ENCODE measurements at places on chromosomes 7 and 10.
A peak's percentile ranks its signal among the peaks of the same experiment; 100 is the strongest.

DNA sequence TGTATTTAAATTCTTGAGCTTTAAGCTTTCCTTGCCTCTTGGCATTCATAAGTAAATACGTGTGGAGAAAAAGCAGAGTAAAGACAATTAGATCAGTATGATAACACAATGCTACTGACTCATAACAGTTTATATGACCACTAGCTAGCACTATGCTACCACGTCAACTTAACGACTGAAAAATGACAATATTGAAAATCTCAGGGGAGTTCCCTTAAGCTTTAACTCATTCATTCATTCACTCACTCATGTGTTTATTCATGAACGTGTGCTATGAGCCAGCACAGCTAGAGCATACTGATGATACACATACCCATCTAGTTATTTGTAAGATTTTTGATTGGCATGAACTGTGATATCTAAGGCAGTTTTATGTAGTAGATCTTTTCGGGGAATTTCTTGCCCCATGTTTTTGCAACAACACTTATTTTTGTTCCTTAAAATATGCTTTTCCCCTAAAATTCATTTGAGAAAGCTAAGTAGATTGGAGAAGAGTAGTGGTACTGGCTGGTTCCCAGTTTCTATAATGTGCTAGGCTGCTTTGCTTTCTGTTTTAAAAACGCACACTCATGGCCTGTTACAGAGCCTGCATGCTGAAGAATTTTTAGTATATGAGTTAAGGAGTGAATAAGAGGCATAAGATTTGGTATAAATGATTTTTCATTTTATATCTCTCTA, 57.4 kb upstream of the ACBD5 start:
- DNase-seq = no peak

- no peak for DNase-seq
These were observed 338.7 kb upstream of the LRRTM3 start for GRCh38 chr10:66586897-66587679.

DNA sequence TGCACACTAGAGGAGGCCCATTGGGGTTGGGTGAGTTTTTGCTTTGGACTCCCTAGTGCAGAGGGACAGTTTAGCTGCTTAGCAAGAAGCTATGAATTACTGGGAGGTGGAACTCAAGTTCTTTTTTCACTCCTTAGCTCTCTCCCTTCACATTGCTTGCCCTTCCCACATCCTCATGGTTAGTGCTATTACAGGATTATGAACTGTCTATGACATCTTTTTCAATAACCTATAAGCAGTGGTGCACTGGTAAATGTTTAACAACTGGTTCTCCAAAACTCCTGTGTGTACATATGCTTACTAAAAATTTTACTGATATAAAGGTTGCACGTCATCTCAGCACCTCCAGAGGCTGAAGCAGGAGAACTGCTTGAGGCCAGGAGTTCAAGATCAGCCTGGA, 6.2 kb downstream of the SSMEM1 start:
- DNase-seq = no peak

- DNase-seq = peak; percentile 41
These were observed 51.4 kb upstream of the SCIN start for GRCh38 chr7:12518920-12519681.

GRCh38 chr7:125241548-125241947, 311.9 kb upstream of the POT1 start:
- DNase-seq = no peak

DNA sequence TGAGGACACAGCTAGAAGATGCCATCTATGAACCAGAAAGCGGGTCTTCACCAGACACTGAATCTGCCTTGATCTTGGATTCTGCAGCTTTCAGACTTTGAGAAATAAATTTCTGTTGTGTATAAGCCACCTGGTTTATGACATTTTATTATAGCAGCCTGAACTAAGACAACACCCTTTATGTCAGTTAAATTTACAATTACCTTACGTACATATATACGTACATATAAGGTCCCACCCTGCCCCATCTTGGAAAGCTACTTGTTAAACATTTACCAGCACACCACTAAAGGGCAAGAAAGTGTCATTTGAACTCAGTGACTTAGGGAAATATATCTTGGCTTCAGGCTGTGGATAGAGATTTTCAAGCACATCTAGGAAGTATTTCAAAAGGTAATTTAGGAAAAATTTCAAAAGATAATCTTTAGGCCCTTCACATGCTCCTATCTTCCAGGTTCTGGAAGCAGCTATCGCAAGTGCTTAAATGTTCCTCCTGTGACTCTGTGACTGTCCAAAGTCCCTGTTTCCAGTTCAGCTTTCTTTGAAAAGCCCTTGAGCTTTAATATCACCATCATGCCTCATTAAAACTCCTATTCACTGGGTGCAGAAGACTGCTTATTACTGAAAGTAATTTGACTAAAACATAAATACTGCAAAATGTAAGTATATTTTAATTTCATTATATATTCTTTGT, 9.6 kb upstream of the SRI start:
- no peak for DNase-seq

GRCh38 chr7:28922624-28923331, 35.4 kb downstream of the TRIL start:
- peak; percentile 88 for DNase-seq

DNA sequence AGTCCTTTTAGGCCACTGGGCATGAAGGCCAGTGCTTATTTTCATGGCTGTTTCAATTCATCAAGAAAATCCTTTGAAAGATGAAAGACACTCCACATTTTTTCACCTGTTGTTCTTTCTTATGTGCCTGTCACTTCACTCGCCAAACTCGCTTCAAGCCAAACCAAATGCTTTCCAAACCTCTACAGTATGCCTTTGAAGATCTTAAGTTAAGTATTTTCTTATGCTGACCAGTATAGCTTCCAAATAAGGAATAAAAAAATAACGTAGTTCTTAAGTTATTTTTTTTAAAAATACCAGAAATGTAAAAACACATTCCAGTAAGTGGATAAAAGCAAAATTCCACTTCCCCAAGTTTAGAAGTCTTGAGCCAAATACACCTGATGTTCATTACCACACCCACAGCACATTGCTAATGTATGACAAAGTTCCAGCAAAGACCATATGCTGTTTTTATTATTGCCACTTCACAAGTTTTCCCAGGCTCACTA, 186.1 kb downstream of the MTERF1 start:
- DNase-seq = no peak

DNA sequence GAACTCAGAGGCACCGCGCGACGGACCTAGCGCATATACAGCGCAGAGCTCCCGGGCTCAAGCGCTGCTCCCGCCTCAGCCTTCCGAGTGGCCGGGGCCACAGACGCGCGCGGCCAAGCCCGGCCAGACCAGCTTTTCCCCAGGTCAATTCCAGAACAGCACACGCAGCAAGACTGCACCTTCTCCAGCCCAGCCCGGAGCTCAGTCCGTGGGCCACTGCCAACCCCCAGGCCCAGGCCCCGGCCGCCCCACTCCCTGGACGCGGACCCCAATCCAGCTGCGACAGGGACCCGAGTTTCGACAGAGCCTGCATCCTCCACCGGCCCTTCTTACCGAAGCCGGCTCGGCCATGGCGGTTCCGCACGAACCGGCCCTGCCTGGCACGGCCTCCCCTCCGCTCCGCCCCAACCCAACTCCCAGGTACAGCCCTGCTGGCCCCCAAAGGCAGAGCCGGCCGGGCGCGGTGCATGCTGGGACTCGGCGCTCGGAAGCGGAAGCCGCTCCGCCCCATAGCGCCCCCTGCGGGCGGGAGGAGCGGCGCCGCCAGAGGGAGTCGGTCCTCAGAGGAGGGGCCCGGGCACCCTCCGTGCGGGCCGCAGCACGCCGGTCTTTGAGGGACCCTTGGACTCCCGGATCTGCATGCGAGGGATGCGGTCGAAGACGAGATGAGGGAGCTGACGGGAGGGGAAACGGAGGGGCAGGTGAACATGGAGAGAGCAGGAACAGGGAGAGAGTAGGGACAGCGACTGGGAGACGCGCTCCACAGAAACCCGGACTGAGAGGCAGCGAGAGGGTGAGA, at the start of gene ZNF425:
ZNF425 (minus strand) TSS at position 462 of the 799 bp plus-strand sequence; CDS start at position 351, 111 bp downstream.
- peak; percentile 94 for DNase-seq

GRCh38 chr10:117805139-117805538, 241.6 kb downstream of the RAB11FIP2 start:
- DNase-seq = no peak

DNA sequence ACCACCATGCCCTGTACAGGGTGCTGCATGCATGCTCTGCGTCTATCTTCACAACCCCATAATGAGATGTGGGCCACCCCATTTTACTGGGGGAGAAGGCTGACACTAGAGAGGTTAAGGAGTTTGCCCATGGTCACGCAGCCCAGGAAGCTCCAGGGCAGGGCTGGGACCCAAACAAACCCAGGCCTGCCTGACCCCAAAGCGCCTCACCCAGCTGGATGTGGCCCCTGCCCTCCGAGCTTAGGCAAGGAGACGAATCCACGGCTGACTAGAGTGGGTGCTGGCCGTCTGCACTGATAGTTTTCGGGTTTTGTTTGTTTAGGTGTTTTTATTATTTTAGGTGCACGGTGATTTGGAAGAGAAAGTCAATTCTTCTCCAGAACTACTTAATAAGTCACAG, 65.7 kb downstream of the CHST15 start:
- no peak for DNase-seq

DNA sequence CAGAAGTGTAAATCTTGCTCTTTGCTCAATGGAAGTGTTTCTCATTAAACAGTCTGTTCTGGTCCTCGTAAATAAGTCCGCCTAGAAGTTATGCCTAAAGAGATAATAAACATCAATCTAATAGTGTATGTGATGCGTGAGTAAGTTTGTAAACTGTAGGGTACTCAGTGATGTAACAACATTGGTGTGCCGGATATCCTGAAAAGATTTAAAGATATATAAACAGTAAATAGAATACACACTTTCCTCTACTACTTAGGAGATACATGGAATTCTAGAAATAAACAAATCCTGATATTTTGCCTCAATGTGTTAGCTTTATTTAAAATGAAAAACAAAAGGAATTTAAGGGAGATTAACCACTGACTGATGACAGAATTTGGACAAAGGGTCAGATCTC, 123.5 kb downstream of the AHR start:
- no peak for DNase-seq

DNA sequence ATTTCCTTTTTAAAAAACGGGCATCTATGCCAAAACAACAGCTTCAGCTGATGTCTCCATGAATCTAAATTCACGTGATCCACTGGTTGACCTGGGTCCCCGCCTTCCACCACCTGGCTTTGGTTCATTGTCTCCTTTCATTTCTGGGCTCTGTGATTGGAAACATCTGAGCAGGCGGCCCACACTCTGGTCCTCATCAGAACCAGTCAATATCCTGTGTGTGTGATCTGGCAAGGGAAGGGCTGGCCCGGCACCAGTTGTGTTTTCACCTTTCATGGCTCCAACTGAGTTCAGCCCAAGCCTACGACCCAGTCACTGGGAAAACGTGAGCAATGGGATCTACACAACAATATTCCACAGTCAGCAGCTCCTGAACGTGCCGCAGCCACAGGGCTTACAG, 46.2 kb downstream of the PARP12 start:
- DNase-seq = no peak

- DNase-seq = no peak
These were observed 138.3 kb upstream of the PALS2 start for GRCh38 chr7:24434972-24435371.

- no peak for DNase-seq
These were observed 40.3 kb downstream of the ANKRD7 start for GRCh38 chr7:118264836-118265235.

GRCh38 chr7:158246272-158246959, 341.2 kb downstream of the PTPRN2 start:
- no peak for DNase-seq

DNA sequence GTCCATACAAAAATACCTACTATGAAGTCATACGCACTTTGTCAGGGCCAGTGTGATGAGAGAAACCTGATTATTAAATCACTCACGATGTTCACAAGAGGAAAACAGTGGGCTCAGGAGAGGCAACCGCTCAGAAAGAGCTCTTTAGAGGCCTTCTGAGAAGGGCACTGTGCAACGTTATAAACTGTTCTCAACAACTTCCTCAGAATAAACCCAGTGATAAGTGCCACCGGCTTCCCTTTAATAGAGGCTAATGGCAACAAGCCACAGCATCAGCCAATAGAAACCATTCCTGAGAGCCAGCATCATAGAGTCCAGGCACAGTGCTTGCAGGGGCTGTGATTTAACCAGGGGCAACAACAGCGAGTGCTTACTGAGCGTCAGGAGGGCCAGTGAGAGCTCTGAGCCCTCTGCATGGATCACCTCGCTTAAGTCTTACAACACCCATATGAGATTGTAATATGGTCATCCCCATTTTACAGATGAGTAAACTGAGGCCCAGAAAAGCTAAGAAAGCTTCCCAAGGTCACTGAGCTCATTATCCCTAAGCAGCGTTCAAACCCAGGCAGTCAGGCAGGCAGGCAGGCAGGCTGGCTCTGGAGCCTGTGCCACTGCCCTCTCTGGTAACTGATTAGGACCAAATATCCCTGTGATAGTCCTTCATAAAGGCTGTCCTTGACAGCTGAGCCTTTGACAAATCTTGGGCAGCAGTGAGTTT, 30.9 kb upstream of the ATXN7L1 start:
- DNase-seq = no peak

DNA sequence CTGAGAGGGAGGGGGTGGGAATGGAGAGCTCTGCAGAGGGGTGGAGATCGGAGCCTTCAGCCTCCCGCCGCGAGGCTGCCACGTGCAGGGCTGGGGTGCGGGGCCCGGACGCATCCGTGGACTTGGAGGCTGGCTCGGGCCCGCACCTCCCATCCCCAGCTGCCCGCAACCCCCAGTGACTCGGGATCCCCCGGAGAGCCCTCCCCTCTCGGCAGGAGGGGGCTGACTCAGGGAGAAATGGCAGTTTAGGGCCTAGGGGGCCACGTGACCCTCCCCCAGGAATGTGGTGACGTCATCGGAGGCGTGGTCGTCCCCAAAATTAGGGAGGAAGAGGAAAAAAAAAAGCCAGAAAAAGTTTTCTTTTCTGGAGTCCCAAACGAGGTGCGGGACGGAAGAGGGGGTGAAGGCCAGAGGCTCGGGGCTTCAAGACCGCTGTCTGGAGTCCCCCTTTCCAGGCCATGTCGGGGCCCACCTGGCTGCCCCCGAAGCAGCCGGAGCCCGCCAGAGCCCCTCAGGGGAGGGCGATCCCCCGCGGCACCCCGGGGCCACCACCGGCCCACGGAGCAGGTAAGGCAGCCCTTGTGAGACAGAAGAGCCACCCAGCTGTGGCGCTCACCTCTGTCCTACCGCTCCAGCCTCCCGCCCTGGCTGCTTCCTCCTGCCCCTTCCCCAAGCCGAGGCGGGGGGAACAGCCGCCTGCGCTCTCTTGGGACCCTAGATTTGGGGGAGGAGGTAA, at the start of gene TRIP6:
TRIP6 (plus strand) TSS at position 348 of the 736 bp plus-strand sequence; CDS start at position 459, 111 bp downstream.
- DNase-seq = peak; percentile 97

GRCh38 chr10:10351451-10351850, 666.2 kb upstream of the CELF2 start:
- no peak for DNase-seq

- no peak for DNase-seq
These were observed 2.2 kb upstream of the AQP1 start for GRCh38 chr7:30909431-30909830.
